Hypothalamus (tissue), 51 donors: ENCODE measurements at places on chromosomes 4 and X.

GRCh38 chrX:76987381-76987780, 459.8 kb upstream of the FGF16 start:
- no peak for DNase-seq

DNA sequence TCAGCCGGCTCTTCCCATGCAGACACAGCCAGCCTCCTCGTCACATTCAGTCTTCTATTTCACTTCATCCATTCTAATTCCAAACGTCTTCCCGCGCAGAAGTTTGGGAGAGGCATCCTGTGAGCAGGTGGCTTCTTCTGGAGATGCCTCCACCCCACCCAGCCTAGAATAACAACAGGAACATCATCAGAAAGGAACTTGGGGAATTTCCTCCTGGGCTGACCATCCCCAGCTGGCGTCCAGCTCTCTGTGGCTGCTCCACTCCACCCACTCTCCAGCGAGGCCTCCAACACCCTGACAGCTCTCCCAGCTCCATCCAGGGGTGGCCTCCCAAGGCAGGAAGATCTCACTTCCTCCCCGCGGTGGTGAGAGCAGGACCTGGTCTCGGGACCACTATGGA, 5.5 kb upstream of the C4orf50 start:
- DNase-seq = no peak

GRCh38 chrX:149829751-149830191, 48.0 kb downstream of the MAGEA9 start:
- no peak for DNase-seq

DNA sequence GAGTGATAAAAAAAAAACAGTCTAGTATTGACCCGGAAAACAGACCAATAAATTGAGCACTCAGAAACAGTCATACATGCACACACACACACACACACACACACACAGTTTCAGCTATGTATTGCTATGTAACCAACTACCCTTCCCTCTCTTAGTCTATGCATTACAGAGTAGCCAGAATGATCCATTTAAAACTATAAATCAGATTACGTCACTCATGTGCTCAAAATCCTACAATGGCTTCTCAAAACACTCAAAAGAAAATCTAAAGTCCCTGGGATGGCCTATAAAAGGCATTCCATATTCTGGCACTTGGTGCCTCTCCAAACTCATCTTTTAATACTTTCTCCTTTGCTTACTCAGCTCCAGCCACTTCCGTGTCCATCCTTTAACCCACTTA, 46.5 kb upstream of the ZIC3 start:
- DNase-seq = no peak

DNA sequence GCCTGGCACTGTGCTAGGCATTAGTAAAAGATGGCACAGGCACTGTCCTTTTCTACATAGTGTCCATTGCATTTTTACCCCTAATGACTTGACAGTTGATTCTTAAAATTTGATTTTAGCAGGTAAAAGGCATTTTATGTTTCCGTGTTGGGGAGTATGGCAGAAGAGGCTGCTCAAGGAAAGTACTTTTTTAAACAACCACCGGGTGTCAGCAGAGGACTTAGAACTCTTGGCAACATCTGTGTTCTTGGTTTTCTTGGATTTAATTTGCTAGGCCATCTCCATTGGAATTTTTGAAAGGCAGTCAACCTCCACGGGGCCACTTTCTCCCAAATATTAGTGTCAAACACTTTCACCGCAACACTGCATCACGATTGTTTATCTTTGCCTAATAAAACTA, 102.9 kb downstream of the TSPAN7 start:
- no peak for DNase-seq

DNA sequence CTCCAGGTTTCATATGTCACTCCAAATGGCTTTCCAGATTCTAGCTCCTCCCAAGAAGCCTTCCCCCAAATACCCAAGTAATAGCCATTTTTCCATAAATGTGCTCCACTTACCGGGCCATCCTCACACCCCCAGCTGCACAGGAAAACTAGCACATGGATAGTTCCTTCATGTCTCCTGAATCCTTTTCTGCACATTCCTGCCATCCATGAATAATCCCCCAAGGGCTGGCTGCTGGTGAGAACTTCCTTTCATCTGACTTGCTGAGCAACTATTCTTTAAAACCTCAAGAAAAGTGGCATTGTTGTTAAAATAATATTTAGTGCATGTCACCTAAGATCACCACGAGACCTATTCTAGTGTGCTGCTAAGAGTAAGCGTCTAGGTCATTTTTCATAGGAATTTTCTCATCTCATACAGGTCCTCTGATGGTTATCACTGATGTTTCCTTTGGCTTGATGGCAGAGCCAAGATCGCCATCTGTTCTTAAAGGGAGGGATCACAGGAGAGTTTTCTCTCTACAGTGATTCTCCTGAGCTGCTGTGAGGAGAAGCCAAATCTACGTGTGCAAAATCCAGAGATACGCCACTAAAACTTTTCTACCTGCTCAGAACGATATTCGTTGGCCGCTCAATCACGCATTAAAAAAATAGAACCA, 71.3 kb downstream of the MAP3K15 start:
- no peak for DNase-seq

GRCh38 chr4:94400191-94400590, 51.6 kb upstream of the PDLIM5 start:
- no peak for DNase-seq

DNA sequence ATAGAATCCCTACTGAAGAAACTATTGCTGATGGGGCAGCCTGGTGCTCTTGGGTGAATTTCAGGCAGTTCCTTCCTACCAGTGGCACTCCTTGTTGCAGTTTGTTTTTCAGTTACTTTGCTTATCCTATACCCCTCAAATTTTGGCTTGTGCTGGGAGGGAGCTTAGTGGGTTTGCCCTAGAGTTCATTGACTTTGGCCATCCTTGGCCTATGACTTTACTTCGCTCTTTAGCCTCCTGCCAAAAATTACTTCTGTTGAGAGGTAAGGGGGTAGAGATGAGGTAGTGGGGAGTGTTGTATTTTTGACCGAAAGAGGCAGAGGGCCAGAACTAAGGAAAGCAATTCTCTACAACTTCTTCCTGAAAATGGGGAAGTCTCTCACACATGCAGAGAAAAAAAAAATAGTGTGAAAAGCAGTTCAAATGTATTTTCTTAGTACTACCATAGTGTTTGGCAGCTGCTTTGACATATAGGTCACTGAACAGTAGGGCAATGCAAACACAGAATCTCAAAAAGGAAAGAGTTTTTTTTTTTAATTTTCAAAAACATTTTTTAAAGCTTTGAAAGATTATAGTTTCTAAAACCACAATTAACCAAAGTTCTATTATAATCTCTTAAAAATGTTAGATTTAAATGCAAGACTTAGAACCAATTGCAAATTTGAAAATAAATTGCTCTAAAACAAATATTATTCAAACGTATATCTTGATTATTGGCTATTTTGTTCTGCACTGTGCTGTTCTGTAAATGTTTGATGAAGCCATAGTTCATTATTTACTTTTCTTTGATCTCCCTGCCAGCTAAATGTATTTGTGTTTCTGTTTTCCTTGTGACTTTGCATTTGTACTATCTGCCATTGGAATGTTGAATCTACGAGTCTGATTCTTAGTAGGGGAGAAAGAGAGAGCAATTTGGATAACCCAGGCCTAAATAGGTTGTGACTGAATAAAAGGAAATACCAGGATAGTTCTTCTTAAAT, 73.6 kb downstream of the DCK start:
- DNase-seq = no peak

DNA sequence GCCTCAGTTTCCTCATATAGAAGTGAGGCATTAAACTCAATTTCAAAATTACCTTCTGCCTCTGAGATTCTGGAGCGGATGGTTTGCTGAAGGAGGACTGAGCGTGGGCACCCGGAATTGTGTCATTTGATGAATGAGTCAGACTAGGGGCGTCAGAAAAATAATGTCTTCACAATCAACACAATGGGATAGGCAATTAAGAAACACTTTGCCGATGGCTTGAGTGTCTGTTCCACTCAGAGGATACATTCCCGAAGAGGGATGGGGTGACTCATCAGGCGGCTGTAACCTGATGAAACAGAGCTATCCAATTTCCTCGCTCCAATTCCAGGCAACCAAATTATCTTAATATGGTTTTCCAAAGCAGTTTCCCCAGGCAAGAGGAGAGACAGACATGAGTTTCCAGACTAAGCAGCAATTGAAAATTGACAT, 1.2 kb upstream of the CHRNA9 start:
- DNase-seq = no peak

DNA sequence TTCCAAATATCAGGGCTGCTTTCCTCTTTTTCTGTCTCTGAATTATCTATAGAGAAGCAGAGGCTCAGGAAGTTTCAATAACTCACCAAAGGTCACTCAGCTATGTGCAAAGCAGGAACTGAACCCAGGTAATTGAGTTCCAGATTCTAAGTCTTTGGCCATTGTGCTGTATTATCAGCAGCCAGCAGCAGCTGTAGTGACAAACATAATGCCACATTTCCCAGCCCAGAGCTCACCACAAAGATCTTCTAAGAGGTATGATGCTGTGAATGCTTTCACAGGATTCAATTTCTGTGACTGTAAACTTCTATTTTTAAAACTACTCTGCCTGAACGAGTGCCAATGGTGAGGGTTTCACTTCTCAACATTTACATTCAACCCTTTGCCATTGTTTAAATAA, 56.4 kb downstream of the SPOCK3 start:
- no peak for DNase-seq

GRCh38 chr4:48346594-48346993, 5.3 kb downstream of the SLAIN2 start:
- no peak for DNase-seq

DNA sequence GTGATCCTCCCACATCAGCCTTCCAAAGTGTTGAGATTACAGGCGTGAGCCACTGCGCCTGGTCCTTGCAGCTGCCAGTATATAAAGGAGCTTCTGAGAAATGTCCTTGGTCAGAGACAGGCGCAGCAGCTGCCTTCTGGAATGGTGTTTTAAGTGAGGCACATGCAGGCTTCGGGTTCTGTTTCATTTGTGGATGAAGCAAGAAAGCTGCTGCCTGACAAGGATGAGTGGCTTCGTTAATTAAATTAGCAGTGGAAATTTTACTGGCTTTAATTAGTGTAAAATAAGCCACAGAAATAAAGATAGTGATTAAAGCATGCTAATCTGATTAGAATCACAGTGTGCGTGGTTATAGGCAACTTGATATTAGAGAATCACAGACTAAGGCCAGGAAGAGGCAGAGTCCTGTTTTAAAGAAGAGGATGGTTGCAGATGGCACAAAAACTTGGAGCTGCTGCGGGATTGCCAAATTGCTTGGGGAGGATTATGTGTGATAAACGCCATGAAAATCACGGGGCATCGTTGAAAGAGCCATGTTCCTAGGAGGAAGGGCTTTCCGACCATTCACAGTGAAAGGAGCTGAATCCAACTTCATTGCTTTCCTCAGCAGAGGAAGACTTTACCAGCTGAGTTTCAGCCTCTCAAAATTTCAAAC, 348.4 kb upstream of the FAT1 start:
- DNase-seq = no peak

- peak; percentile 86 for DNase-seq
Measured at GRCh38 chr4:120066517-120067340, at the start of gene MAD2L1. MAD2L1 (minus strand) TSS chr4:120066848; CDS start chr4:120066734, 114 bp downstream.

- no peak for DNase-seq
Measured at GRCh38 chr4:5843573-5844530, 49.0 kb downstream of the CRMP1 start.

- DNase-seq = no peak
Measured at GRCh38 chrX:117327373-117327772, 789.2 kb downstream of the KLHL13 start.

- DNase-seq = peak; percentile 10
Measured at GRCh38 chrX:51743179-51743957, at the start of gene GSPT2. GSPT2 (plus strand) TSS chrX:51743442; CDS start chrX:51743627, 185 bp downstream.

- DNase-seq = no peak
Measured at GRCh38 chrX:68209008-68209407, 224.3 kb downstream of the OPHN1 start.

DNA sequence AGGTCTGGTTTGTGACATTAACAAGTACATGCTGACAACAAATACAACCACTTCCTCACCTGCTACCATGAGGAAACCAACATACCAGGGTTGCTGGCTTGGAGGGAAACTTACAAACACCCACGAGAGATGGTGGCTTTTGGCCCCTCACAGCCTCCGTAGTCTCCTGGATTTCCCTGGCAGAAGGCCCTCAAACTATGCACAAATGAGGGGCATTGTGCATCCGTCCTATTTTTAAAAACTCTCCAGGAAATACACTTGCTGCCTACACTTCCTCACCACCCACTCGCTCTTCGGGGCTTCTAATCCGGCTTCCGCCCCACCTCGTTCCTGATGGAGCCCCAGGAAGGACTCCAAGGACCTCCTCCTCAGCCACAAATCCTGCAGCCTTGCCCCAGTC, 355.0 kb upstream of the GATB start:
- no peak for DNase-seq

GRCh38 chr4:52996261-52997131, 134.4 kb downstream of the RASL11B start:
- DNase-seq = no peak

GRCh38 chr4:105345358-105345757, 128.5 kb downstream of the PPA2 start:
- DNase-seq = no peak

- DNase-seq = no peak
Measured at GRCh38 chrX:27953171-27953570, 28.1 kb downstream of the DCAF8L1 start.

- no peak for DNase-seq
Measured at GRCh38 chr4:111671756-111672155, 473.5 kb upstream of the FAM241A start.

DNA sequence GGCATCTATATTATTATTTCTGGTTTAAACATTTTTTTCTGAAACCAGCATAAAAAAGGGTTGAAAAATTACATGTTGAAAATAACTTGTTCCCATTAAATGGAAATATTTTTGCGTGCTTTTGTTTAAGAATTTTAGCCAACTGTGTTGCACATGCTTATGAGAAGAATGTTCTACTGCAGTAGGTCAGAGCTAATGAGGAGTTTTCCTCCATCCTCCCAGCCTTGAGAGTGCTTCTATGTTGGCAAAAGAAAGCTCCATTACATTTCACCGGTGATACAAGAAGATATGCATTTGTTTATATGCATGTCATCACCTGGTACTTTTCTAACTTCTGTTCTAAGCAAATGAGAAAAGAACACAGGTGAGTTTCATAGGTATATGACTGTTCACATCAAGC, 13.6 kb upstream of the TDO2 start:
- DNase-seq = no peak
